ENCODE measurements at places on chromosomes 1 and 21.

DNA sequence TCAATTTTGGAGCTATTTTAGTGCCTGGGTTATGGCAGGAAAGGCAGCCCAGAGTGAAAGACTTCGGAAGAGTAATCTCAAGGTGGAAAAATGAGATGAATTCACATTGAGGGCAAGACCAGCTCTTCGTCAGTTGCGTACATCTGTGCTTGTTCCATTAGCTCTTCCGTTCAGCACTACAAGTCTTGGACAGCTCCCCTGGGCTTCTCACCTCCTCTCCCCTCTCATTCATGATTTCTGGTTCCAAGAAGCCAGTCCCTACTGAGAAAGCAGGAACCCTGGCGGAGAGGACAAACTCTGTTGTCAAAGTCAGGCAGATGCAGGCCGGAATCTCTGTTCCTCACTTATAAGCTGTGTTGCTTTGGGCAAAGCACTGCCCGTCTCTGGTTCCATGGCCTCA is 76.5 kb downstream of the ACTL8 start:
- peak; percentile 60 for DNase-seq

GRCh38 chr1:43402089-43402865 is 12.6 kb downstream of the SZT2 start:
- no peak for DNase-seq

- DNase-seq = no peak
These were observed 28.2 kb downstream of the TLR5 start for GRCh38 chr1:223114871-223115270.

DNA sequence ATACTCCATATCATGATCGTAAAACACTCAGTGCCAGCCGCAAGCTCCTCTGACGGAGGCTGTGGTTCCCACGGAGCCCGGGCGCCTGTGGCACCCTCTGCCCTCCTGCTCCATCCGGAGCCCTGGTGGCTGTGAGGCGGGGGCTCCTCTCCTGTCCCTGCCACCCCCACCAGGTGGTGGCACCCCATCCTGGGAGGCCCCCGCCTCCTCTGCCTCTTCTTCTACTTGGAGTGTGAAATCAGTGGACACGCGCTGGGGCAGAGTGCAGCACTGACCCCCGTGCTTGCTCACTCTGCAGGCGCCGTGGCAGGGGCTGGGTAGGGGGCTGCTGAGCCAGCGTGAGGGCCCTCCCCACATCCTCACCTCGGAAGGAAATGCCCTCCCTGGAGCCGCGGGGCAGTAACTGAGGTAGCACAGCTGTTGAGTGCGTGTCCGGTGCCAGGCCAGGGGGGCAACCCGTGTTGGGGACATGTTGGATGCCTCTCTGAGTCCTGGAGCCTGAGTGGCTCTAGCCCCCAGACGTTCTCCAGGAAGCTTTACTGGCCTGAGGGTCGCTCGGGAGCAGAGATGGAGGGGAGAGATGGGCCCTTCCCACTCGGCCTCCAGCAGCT is 58.7 kb upstream of the ABCG1 start:
- no peak for DNase-seq

- DNase-seq = no peak
These were observed 490.7 kb upstream of the B3GALT2 start for GRCh38 chr1:193676996-193677549.

DNA sequence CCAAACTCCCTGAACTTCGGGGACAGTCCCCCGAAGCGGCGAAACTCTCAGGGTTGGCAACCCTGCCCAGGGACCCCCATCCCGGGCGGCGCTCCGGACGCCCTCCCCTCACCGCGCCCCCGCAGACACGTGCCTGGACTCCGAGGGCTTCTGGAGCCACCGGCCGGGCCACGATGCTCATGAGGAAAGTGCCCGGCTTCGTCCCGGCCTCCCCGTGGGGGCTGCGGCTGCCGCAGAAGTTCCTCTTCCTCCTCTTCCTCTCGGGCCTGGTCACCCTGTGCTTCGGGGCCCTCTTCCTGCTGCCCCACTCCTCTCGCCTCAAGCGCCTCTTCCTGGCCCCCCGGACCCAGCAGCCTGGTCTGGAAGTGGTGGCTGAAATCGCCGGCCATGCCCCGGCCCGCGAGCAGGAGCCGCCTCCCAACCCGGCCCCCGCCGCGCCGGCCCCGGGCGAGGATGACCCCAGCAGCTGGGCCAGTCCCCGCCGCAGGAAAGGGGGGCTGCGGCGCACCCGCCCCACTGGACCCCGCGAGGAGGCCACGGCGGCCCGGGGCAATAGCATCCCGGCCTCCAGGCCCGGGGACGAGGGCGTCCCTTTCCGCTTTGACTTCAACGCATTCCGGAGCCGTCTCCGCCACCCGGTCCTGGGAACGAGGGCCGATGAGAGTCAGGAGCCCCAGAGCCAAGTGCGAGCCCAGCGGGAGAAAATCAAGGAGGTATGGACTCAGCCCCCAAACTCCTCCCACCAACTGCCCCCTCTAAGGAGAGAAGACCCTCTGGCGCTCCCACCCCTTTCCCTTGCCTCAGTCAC is 1.2 kb downstream of the MAN1C1 start:
- DNase-seq = no peak

- DNase-seq = no peak
These were observed 150.8 kb downstream of the CDC42BPA start for GRCh38 chr1:227167276-227168101.

DNA sequence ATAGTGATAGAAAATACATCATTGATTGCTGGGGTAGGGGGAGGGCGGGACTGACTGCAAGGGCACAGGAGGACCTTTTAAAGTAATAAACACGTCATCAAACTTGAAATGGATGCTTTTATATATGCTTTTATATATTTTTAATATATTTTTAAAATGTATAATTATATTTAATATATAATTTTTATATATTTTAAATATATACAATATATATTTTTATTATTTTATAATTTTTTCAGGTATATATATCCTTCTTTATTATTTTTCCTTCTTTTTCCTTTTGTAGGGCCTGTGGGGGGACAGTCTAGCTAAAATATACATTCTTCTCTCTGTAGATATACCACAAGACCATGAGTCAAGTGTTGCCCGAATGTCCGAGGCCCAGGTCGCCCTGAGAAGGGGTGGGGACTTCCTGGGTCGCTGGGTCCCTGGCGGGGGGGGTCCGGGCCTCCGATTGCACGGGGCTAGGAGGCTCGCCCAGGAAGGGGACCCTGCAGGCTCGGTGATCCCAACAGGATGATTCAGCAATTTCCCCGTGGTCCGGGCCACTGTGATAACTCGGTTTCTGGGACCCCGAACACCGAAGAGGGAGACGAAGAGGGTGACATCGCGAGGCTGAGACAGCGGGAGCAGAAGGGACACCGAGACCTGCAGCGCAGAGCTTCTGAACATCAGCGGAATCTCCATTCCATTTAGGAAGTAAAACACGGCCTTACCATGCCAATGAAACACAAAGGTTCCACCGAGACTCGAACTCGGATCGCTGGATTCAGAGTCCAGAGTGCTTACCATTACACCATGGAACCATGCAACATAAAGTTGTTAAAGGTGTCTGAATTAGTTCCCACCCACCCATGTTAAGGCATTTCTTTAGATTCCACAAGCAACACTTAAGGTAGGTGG is 112.5 kb upstream of the NBPF11 start:
- no peak for DNase-seq

- DNase-seq = no peak
These were observed 121.5 kb downstream of the XCL2 start for GRCh38 chr1:168422203-168422847.

- no peak for DNase-seq
These were observed 273.8 kb downstream of the PTBP2 start for GRCh38 chr1:96995351-96995750.

DNA sequence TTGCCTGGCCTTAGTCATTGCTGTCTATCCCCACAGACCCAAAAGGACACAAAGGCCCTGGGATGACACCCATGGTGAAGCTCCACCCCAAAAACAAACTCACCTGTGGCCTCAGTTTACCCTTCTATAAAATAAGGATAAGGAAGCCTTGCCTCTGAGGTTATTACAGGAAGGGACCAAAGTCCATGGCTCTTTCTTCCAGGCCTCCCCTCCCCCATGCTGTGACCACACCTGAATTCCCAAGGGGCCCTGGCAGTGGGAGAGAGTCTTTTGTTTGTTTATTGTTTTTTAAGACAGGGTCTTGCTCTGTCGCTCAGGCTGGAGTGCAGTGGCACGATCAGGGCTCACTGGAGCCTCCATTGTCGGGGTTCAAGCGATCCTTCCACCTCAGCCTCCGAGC is 10.5 kb upstream of the TNFRSF25 start:
- no peak for DNase-seq

GRCh38 chr1:11600836-11601235 is 53.4 kb downstream of the FBXO2 start:
- no peak for DNase-seq

DNA sequence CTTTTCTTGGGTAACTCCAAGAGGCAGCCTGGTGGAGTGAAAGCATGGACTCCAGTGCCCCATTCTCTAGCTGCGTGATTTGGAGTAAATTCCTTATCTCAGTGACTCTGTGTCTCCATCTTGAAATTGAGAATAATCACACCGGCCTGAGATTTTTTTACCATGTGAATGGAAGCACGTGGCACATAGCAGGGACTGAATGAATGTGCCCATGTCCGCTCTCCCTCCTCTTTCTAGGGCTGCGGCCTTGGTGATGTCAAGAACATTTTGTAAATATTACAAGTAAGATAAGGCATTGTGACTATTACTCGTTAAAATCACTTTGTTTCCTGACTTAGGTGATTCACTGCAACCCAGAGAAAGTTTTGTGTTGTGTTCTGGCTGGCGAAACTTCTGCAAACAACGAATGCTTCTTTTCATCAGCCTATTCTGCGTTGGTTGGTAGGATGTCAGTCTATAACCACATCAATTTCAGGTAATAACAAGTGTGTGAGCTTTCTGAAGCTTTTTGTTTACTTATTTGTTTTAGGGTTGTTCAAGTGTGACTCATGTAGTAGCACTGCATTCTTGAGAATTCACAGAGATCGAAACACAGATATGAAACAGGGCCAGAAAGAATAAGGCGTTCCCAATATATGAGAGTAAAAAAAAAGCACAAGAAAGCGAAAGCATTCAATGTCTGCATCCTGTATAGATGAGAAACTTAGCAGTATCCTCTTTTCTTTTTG is 135.7 kb upstream of the SLC45A1 start:
- no peak for DNase-seq

- DNase-seq = no peak
These were observed 24.8 kb downstream of the CSF1 start for GRCh38 chr1:109935451-109935900.

DNA sequence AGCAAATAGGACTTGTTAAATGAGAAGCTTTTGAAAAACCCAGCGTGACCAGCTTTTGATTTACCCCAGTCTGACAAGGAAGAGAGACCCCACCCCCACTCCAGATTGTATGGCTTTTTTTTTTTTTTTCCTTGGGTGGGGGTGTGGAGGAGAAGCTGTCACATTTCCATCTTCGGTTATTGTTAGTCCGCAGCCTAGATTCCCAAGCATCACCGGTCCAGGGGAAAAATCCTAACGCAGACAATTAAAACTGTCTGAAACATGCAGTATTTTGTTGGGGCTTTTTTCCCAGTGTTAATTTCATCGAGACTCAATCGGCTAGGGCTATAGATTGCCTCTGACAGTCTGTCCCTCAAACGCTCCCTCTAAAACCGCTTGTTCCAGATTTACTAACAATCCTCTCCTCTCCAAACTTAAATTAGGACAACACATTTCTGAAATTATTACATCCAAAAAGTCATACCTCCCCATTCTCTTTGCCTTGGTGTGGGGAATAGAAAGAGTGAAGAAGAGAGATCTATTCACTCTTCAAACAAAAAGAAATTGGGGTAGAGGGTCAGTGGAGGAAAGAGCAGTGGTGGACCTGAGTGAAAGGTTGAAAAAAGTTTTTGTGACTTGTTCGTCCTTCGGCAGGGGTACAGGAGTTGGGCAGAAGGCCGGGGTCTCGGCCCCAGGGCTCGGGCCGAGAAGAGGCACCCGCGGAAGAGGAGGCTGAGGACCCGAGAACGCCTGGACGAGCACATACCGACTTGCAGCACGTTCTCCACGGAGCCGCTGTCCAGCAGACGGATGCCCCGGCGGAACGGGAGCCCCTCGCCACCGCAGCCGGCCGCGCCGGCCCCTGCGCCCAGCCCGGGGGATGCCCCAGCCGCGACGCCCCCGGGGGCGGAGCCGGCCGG is 1.1 kb downstream of the ZSWIM5 start:
- DNase-seq = peak; percentile 40

GRCh38 chr1:36880155-36881067 is 153.9 kb downstream of the GRIK3 start:
- DNase-seq = no peak

- DNase-seq = no peak
These were observed 91.2 kb downstream of the UBIAD1 start for GRCh38 chr1:11364170-11364569.

Measured in renal cortex interstitium (tissue), 15 donors.